ENCODE measurements at places on chromosomes 7 and 10.

GRCh38 chr7:118153551-118154177 is 30.3 kb upstream of the LSM8 start:
- peak; percentile 3 for DNase-seq

DNA sequence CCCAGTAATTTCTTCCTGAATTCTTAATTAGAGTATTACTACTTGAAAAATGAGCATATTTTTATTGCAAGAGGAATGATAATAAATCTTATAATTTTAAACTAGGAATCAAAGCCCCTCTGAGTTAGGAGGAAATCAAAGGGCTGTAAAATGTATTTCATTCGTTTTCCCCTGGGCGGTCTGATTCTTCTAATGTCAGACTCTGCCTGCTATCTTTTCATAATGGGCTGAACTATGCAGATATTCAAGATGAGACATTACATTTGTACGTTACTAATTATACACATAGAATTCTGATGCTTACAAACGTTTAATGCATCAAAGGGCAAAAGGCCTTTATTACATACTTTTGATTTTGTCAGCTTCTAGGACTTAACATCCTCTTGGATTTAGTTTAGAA is 16.0 kb upstream of the TRUB1 start:
- DNase-seq = no peak

DNA sequence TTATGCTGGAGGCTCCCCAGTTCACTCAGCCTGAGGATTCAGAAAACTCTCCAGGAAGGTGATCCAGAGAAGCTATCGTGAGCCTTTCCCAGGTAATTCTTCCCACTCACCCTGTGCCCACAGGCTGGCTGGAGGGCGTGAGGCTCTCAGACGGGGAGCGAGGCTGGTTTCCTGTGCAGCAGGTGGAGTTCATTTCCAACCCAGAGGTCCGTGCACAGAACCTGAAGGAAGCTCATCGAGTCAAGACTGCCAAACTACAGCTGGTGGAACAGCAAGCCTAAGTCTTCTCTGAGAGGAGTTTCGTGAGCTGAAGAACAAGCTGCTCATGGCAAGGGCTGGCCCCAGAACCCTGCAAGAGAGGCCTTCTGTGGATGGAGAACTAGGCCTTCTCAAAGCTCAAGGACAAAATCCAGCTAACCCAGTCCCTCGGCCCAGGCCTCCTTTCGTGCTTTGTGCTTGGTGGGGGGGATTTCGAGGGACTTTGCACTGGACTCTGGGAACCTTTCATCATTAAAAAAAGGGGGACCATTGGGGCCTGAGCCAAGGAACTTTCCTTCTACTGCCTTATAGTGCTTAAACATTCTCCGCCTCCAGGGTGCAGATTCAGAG is 23.6 kb downstream of the NOBOX start:
- DNase-seq = no peak

- no peak for DNase-seq
Measured at GRCh38 chr10:97550336-97551149, 22.0 kb upstream of the ANKRD2 start.

DNA sequence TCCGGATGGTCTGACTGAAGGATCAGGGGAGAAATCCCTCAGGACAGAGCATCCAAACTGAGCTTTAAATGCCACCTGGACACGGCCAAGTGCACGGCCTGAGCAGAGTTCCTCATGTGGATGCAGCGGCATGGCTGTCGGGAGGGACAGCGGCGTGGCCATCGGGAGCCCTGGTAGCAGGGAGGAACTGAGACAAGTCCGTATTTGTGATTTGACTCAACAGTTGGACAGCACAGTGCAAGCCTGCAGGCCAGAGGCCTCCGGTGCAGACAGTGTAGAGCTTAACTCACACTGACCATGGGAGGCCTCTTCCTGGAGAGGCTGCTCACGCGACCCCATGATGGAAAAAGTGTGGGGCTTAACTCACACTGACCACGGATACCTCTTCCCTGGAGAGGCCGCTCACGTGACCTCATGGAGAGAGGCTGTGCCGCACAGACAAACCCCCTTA is 207.4 kb downstream of the DIP2C start:
- DNase-seq = no peak

- DNase-seq = no peak
Measured at GRCh38 chr10:110394898-110395297, 90.2 kb upstream of the SMNDC1 start.

GRCh38 chr7:122136078-122136477 is 8.0 kb downstream of the AASS start:
- peak; percentile 76 for DNase-seq

GRCh38 chr10:56728349-56728748 is 367.3 kb upstream of the ZWINT start:
- DNase-seq = no peak

DNA sequence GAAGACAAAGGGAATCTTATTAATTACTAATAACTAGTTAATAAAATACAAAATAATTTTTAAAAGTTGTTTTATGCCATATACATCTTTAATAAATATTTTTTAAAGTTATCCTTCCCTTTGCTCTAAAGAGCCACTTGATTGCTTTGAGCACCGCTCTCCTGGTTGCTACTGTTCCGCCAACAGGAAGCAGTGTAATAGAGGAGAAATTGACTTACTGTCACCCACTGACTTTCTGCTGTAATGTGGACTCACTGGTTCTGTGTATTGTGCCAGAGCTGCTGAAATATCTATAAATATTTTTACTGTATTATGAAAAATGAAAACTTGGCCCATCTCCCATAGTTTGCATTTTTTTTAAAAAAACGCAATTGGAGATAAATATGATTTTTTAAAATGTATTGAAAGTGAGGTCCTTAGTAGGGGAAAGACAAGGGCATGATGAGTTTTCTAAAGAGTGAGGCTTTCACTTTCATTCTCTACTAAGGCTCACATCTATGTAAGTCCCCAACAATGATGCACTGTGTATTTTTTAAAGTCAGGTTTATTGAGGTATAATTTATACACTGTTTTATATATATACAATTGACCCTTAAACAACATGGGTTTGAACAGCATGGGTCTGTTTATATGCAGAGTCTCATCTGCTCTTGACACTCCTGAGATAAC is 100.5 kb downstream of the NPY start:
- DNase-seq = no peak

DNA sequence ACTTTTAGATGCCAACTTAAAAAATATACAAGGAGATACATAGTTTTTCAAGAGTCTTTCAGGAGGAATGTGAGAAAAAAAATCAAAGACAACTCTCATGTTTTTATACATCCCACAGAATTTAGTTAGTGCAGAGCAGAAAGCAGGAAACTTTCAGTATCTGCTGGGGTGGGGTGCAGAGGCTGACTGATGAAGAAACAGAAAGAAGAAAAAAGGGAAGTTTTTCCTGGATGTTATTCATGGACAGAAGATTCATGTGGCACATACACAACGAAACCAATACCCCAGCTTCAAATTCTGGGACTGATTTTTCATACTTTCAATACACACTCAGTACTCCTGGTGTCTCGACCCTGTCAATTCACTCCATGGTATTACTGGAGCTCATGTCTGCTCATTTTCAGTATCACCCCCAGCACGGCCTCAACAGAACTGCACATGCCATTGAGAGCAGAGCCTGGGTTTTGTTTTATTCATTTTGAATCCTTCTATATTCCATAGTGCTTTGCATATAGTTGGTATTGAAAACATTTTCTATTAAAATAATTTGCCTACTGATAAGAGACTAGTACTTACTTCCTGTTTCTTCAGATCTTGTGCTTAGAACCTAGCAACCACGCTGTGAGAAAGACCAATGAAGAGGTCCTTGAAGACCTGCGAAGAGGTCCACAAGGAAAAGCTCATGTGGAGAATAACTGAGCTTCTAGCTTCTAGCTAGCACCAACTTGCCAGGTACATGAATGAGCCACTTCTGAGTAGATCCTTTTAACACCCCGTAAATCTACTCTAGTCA is 49.0 kb downstream of the NDUFB2 start:
- DNase-seq = no peak

- DNase-seq = no peak
Measured at GRCh38 chr7:57868771-57869483, 418.9 kb downstream of the ZNF716 start.

DNA sequence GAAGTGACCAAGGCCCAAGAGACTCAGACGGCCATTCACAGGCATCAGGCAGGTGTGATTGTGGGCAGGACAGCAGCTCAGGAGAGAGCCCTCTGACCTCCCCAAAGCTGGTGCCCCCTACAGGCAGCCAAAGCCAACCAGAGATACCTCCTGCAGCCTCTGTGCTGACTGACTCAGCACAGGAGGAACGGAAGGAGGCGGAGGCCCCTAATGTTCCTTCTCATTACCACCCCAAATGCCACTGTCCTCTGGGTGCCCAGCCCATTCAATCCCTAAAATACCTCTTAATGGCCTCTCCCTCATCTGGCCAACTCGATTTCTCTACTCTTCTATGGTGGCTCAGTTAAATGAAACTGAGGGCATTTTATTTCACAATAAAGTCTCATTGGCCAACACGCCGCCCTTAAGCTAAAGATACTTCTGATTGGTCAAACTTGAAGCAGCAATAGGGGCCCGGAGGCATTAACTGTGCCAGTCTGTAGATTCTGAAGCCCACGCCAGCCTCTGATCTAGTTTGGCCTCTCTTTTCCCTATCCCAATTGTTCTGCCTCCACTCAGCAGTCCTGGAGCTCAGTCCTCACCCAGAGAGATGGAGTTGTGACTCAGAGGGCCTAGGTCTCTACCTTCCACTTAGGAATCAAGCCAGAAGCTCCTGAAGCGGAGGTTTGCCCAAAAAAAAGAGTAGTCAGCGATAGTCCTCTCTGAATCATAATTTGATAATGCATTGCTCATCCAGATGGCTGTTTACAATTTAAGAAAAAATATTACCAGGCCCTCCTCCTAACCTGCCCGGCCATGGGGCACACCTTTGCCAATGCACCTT is 1.2 kb downstream of the CYREN start:
- no peak for DNase-seq

DNA sequence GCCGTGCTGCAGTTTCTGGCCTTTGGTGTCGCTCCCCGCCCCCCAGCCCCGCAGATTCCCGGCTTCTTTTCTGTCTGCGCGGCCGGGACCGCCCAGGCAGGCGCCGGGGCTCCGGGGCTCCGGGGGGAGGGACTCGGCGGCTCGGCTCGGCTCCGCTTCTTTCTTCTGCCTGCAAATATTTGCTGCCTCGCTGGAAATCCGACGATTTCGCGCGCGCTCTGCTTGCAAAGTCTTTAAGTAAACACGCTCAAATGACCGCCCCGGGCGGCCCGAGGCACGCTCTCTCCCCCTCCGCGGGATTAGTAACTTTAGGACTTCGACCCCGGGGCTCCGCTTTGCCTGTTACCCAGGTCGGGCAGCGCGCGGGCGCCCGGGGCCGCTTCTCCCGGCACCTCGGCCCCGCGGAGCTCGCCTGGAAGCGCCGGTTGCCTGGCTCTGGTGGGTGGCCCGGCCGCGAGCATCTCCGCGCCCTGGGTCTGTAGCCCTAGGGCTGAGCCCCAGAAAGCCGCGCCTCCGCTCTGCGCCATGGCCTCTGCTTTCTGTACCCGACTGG is 3.9 kb upstream of the GATA3 start:
- no peak for DNase-seq
